Amygdala (tissue), 56 donors: ENCODE measurements at places on chromosomes 3 and 15.

GRCh38 chr3:134340362-134340981, 33.8 kb downstream of the AMOTL2 start:
- no peak for DNase-seq

DNA sequence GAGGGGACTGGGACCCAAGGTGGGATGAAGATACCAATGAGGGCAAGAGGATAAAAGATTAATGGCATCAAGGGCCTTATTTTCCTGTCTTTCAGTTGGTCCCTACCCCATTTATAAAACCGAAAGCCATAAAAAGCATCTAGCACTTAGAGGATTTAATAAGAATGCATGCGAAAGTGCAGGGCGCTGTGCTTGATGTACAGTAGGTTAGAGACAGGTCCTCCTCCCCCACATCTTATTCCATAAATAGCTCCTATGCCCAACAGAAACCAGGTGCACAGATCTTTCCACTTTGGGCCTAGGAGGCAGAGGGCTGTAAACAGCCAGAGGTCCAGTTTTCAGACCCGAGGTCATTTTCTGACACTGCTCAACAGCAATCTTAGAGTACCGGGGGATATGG, 1.2 kb downstream of the LPCAT4 start:
- DNase-seq = no peak

GRCh38 chr3:119220198-119220597, 20.5 kb downstream of the B4GALT4 start:
- no peak for DNase-seq

DNA sequence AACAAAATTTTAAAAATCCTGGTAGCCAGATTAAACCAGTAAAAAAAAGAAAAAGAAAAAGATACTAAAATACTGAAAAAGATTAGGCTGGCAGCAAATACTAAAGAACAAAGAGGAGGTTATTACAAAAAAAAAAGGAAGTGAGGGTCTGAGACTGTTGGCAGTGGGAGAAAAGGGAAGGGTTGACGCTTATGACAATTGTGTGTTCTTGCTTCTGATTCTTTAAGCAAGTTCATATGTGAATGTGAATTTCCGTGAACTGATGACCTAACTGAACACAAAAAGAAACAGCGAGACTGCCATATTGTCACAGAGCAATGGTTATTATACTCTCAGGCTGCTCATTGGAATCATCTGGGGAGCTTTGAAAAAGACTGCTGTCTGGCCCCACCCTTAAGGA, 56.5 kb downstream of the ATP13A4 start:
- no peak for DNase-seq

DNA sequence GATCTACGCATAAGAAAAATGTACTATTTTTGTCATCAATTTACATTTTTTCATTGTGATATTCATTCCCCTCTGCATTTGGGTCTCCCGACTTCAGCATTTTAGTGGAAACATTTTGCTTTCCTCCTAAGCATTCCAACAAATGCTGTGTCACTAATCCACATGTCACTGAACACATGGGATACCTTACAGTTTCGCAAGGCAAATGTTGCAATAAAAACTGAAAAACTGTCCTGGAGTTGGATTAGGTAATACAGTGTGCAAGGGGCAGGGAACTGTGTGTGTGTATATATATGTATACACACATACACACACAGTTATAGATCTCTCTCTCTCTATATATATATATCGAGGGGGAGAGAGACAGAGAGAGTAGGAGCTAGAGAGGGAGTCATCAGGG, 632.2 kb downstream of the MAGI1 start:
- no peak for DNase-seq

DNA sequence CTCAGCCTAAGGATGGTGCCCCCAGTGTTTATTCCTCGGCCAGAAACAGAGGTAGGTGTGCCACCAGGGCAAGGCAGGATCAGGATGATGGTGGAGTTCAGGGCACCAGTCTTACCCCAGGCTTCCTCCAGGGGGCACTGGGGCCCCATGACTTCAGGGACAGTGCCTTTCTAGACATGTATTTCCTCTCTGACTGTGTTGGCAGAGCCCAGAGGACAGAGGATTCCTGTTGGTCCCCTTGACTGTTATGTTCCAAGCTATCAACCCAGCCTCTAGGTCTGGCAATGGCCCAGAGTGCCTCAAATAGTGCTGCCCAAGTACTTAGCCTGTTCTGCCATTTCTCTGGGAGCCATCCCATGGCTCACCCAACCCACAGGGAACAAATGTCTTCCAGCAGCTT, 2.8 kb downstream of the HEMK1 start:
- DNase-seq = peak; percentile 11

DNA sequence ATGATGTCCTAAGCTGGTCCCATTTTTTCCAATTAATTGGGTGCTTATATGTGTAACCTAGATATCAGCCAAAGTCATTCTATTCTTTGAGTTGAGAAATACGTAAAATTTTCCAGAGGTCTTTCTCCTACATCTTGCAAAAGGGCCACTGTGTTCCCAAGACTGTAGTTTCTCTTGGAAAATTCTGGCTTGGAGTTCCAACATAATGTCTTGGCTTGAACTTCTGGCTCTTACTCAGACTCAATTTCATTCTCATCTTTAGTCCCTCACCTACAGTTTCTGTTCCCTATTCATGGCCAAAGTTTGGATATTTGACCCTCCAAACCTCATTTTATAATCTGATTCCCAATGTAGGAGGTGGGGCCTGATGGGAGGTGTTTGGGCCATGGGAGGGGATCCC, 201.4 kb upstream of the ARHGEF26 start:
- DNase-seq = no peak

GRCh38 chr15:96586901-96587300, 256.4 kb downstream of the NR2F2 start:
- no peak for DNase-seq
